ENCODE measurements at places on chromosomes 7 and 10.

GRCh38 chr7:7923818-7924217, 44.8 kb upstream of the GLCCI1 start:
- DNase-seq = no peak

- no peak for DNase-seq
Observed at GRCh38 chr10:22633106-22633505, 81.3 kb downstream of the PIP4K2A start.

GRCh38 chr7:125074141-125074540, 144.5 kb upstream of the POT1 start:
- no peak for DNase-seq

DNA sequence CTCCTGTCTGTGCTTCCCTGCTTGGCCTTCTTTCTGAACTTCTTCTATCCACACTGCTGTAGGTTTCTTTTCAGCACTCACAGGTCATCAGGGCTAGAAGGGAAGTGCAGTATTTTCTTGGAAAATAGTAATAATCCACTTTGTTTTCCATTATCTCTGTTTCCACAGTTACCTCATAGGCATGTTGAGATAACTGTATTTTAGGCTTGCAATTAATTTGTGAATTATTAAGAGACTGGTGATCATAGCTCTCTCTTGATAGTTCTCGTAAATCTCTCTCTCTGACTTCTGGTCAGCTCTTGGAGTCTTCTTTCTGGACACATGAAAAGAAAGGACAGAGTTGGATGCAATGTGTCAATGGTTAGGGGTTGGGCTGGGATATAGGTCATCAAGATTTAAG, 243.6 kb upstream of the IGFBP3 start:
- DNase-seq = no peak

DNA sequence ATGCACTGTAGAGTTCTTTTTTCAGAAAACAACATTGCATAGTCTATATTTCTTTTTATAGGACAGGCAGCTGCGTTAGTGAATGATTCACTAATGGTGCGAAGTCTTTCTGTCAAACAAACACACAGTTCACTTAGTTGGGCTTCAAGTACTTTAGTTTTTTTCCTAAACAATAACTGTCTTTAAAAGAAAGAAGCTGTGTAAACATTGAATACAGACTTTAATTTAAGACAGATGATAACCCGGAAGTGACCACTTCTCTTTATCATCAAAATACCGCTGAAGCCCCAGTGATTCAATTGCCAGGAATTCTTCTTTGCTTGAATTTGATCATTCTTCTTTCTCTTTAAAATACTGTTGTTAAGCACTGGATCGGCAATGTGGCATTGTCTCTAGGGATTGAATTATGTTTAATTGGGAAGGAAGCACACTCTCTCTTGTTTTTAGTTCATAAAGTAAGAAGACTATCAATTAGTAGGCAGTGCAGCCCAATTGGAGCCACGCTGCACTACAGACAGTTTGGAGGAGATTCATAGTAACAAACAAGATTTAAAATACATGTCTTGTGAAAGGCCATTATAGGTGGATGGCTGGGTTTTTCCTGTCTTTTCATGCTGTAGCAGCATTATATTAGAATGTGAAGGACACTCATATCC, 30.4 kb downstream of the CNTNAP2 start:
- no peak for DNase-seq

DNA sequence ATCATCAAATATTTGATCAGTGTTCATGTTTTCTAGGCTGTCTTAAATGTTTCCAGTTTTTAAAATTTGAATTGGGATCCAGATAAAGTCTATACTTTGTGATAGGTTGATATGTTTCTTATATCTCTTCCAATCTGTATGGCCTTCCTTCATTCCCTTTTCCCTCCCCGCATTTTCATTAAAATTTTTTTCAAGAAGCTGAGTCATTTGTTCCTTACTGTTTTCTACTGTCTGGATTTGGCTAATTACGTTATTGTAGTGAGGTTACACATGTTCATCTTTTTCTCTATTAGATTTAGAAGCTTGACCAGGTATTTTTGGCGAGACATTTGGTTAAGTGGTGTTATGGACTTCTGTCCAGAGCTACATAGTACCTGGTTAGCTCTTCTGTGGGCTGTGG, 11.2 kb downstream of the GARS1 start:
- no peak for DNase-seq

DNA sequence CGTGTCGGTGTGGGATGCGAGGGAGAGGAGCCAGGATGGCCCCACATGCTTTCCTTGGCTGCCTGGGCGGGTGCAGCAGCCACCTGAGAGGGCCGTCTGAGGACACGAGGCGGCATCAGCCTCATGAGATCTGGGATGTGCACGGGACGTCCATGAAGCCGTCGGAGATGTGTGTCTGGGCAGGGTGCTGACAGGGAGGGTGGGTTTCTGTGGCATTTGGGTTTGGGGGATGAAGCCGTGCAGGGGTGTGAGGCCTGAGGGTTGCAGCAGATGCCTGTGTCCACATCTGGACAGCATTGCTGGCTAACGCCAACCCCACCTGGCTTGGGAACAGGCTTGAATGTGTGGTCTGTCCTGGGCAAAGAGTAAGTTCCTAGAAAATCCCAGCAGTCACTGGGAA, 179.5 kb downstream of the DNAJB6 start:
- no peak for DNase-seq

DNA sequence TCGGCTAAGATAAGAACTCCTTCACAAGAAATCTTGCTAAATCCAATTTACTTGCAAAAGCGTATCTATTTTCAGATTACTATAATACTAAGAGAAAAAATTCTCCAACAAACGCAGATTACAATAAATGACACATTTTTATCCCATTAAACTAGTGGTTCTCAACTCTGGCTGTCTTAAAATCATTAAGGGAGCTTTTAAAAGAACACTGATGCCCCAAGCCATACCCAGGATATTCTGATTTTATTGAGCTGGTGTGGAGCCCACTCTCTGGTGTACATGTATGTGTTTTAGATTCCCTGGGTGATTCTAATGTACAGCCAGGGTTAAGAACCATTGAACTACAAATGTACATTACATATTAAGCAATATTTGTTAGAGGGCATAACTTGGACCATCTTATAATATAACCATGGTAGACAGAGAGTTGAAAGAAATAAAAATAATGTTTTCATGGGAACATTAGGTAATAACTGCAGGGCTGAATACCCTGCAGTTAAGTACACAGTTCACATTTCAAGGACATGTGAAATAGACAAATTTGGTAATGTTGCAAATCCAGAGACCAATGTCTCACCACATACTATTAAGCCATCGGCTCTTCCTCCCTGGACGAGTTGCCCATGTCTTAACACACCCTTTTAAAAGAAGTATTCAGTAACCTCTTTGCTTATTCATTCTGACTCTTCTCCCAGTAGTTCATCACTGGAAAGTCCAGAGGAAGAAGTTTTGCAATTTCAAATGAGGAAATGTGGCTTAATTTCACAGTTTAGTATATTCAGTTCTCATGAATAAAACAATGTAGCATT, 6.2 kb downstream of the GSAP start:
- DNase-seq = no peak

GRCh38 chr7:104973909-104974415, 40.0 kb upstream of the KMT2E start:
- DNase-seq = no peak

- no peak for DNase-seq
Observed at GRCh38 chr7:49774459-49775064, 1.1 kb downstream of the VWC2 start.

GRCh38 chr10:62817121-62817765, 1.1 kb upstream of the EGR2 start:
- DNase-seq = peak; percentile 23

- DNase-seq = no peak
Observed at GRCh38 chr10:71448146-71448545, 51.4 kb downstream of the CDH23 start.

DNA sequence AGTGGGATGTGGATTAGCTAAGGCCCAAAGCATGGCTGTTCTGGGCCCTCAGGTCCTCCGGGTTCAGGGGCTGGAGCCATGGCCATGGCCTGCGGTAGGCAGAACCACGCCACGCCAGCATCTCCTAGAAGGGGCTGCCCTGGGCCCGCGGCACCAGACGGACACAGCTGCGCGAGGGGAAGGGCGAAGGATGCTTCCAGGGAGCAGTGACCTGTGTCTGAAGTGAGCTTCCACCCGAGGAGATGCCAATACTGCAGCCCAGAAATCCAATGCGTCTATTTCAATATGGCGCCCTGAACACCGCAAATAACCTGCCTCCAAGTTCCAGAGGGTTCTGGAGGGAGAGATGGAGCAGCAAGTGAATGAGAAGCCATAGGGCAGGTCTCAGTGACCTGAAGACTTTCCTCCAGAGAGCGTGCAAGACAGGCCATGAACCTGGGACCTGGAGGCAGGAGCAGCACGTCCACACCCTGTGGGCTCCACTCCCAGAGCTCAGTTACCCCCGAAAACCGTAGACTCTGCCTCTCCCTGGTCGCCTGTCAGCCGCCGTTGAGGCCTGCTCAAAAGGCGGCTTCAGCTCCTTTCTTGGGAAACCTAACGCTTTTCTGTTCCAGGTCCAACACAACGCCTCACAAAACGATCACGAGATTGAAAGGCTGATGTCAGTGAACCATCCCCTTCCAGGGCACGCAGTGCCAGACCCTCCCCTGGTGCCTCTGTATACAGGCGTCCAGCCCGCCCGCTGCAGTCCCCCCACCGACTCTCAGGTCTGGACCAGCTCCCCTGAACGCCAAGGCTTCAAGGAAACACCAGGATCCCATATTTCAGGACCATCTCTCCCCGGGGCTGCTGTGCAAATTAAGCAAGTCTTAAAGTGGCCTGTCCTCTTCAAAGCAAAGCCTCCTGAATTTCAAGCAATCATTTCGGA, 37.4 kb downstream of the AMZ1 start:
- no peak for DNase-seq

GRCh38 chr7:155343661-155344121, 46.0 kb downstream of the INSIG1 start:
- DNase-seq = no peak

DNA sequence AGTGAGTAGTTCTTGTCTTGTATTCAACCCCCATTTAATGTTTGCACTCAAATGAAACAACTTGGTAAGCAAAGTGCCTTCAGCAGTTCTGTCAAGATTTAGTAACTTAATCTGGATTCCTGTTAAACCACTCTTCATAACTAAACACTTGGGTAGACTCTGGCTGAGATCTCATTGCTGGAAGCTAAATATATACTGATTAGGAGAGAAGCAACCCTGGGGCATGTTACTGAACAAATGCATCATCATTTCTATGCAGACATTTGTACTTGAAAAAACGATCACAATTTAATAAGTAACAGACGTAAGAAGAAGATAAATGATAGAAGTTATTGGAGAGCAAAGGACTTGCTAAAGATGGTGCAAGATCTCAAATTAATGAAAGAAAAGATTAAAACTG, 308.4 kb upstream of the POM121L12 start:
- no peak for DNase-seq

DNA sequence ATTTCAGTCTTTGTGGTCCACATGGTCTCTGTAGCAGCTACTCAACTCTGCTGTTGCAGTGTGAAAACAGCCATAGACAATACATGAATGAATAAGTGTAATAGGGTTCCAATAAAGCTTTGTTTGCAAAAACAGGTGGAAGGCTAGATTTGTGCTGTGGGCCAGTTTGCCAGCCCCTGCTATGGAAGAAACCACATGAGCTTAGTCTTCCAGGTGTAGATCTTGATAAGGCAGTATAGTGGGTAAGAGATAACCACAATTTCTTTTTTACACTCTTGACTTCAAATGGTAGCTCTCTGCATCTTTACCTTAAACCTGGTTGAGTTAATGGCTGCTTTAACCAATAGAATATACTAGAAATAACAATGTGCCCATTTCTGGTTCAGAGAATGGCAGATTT, 135.0 kb upstream of the PALS2 start:
- DNase-seq = no peak

DNA sequence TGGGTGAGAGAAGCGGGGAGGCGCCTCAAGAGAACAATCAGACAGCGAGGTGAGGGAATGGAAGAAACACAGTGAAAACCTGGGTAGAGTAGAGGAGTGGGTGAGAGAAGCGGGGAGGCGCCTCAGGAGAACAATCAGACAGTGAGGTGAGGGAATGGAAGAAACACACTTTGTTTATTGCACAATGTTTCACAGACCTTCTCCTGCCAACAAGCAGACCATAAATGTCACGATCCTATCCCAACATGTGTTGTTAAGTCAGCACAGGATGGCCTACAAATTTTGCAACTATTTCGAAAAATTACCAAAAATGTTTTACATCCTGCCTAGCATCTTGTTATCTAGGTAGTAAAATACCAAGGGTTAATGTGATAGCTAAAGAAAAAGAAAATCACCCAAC, 115.3 kb downstream of the JAZF1 start:
- no peak for DNase-seq

Data from cortex of kidney (tissue), 1 donor.